ENCODE measurements at places on chromosomes 7 and 10.

DNA sequence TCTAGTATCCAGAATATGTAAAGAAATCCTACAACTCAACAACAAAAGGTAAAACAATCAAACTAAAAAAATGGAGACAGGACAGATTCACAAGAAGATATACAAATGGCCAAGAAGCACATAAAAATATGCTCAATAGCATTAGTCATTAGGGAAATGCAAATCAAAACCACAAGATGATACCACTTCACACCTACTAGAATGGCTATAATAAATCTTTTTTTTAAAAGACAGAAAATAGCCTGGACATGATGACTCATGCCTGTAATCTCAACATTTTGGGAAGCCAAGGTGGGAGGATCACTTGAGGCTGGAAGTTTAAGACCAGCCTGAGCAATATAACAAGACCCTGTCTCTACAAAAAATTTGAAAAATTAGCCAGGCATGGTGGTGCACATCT is 27.9 kb upstream of the CHCHD3 start:
- DNase-seq = no peak

GRCh38 chr7:41834805-41835694 is 132.2 kb upstream of the INHBA start:
- DNase-seq = no peak

GRCh38 chr7:39249635-39250152 is 272.0 kb downstream of the POU6F2 start:
- DNase-seq = no peak

GRCh38 chr7:50305583-50306493 is 1.3 kb downstream of the IKZF1 start:
- no peak for DNase-seq

DNA sequence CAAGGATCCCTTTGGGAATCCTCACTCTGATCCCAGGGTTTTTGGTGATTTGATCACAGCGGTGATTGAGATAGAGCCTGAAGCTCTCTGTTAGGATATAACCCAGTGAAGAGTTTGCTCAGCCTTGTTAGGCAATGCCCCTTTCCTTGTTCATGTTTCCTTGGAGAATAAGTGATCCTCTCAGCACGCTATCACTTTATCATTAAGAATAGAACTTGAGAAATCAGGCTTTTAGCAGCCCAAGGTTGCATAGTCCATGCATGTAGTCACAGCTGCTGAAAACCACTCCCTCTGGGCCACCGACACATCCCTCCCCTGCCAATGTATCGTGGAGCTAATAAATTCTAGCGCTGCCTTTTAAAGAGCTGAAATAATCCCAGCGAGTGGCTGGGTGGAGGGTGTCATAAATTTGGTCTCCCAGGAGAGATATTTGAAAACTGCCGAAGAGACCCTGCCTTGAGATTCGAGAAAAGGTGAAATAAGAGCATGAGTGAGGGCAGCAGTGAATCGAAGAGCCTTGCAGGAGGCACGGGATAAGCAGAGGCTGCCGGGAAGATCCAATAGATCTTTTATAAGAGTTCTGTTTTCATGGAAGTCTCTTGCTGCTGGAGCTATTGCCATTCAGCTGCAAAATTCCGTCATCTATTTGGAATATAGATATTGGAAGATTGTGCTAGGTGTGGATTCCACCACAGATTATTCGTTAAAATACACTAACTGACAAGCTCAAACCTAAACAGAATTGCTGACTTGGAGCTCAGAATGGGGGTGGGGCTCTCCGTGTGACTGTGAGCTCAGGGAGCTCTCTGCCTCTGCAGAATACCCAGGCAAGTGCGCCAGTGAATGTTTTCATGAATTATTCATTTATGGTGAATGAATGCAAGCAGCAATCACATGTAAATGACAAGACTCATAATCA is 249.8 kb downstream of the TRIL start:
- peak; percentile 44 for DNase-seq

DNA sequence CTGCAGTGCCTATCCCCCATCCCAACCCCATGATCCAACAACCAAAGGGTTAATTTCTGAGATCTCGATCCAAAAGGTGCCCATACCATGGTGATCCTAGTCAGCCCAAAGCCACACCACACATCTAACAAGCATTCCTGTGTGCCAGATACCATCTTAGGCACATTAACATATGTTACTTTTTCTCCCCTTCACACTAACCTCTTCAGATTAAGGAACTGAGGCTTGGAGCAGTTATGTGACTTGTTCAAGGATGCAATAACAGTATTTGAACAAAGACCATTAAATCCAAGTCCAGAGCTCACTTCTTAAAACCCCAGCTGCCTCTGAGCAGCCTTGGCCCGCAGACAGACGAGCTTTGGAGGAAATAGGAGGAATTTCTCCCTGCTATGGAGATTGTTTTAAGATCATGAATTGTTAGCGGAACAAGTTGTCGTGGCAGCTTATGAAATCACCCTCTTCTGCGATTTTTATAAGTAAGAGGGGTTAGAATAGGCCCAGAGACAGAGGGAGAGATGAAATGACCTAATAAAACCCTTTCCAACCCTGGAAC is 327.2 kb downstream of the KCNMA1 start:
- DNase-seq = no peak

GRCh38 chr10:1968257-1969033 is 231.1 kb upstream of the ADARB2 start:
- no peak for DNase-seq

DNA sequence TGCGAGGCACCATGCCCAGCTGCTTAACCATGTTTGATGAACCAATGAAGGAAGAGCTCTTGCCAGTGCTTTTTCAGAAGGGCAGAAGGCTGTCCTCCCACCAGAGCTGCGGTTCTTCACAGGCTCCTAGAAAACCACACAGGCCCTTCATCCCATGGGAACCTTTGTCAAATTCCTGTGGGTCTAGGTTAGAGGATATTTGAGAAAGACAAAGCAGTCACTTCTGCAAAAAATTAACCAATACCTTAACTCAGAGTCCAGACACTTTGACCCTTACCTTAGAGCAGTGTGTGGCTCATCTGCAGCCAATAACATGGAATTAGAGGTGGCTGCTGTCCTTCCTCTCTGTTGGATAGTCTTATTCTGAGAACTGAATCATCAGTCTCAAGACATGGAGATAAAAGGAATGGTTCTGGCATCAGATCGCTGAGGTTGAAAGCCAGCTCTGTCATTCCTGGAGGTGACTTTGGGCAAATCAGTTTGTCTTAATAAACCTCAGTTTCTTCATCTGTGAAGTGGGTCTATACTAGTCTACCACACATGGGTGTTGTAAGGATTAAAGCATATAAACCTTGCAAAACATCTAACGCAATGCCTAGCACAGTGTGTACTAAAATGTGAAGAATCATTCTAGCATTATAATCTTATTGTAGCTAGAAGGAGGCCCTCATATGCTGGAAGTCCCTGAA is 65.1 kb upstream of the PIP4K2A start:
- no peak for DNase-seq

GRCh38 chr7:7103343-7104313 is 78.7 kb upstream of the C1GALT1 start:
- DNase-seq = peak; percentile 26

- DNase-seq = no peak
Observed at GRCh38 chr10:122044045-122044661, 55.2 kb downstream of the TACC2 start.

DNA sequence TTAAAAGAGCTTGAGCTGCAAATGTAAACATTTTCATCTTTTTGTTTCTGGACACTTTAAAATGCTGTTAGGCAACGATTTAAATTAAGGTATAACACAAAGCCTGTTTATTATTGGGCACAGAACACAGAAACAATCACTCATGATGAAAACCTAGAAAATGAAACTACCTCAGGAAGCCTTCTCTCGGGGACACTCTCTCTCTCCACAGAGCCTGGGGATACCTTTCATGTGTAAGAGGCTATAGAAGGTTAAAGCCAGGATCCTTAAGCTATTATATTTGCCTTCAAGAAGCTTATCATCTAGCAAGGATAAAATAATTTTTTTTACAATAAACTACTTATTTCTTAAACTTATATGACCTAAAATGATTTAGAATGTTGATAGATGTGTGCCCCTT is 194.1 kb downstream of the SKAP2 start:
- DNase-seq = no peak

DNA sequence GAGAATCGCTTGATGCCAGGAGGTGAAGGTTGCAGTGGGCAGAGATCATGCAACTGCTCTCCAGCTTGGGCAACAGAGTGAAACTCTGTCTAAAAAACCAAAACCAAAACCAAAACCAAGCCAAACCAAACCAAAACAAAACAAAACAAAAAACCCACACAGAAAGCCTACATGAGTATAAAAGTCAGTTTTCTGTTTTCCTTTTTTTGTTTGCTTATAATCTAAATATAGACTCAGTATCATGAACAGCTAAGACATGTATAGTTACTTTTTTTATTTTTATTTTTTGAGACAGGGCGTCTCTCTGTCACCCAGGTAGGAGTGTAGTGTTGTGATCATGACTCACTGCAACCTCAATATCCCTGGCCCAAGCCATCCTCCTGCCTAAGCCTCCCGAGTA is 16.8 kb upstream of the MTPN start:
- DNase-seq = no peak

- no peak for DNase-seq
Observed at GRCh38 chr10:98917828-98918227, 317.8 kb downstream of the HPSE2 start.

- no peak for DNase-seq
Observed at GRCh38 chr7:2542011-2542915, 13.1 kb downstream of the BRAT1 start.

DNA sequence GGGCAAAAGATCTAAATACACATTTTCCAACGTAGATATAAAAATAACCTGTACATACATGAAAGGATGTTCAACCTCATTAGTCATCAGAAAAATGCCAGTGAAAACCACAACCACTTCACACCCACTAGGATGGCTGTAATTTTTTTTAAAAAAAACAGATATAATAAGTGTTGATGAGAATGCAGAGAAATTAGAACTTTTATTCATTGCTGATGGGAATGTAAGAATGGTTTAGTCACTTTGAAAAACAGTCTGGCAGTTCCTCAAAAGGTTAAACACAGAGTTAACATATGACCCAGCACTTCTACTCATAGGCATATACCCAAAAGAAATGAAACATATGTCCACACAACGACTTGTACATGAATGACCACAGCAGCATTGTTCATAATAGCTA is 32.3 kb upstream of the PRKCQ start:
- DNase-seq = no peak

DNA sequence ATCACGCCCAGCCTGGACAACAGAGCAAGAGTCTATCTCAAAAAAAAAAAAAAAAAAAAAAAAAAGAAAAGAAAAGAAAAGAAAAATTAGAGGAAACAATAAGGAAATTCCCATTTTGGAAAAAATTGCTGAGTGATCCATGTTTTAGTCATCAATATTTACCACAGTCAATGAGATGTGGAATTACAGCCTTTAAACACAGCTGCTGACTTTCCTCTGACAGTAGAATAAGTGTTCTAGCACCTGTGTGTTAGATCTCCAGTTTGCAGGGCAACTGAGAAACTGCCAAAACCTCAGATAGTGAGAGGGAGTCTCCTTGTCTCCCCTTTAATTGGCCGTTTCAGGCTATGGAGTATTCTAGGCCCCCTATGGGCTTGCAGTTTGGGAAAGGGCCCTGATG is 520.1 kb downstream of the KCNMA1 start:
- DNase-seq = no peak

GRCh38 chr7:43781726-43782607 is 23.5 kb downstream of the BLVRA start:
- peak; percentile 33 for DNase-seq
